ENCODE measurements at places on chromosomes 5 and 9. TPM values are rescaled to one million over a fixed set of nuclear protein-coding genes. Genes with fewer than 3 reads are reported as not detected.

PFN3 gene
- total RNA-seq: not detected

DRD1 gene
- total RNA-seq: not detected

NMRK1 gene
- total RNA-seq: 6.8 TPM

WHRN gene
- 1.9 TPM for total RNA-seq

DHX29 gene
- 19.2 TPM for total RNA-seq

GPR150 gene
- not detected for total RNA-seq

SV2C gene
- total RNA-seq: under 0.01 TPM

FAM221B gene
- not detected for total RNA-seq

SMIM33 gene
- not detected for total RNA-seq

Data from liver (tissue), 10 donors.